Colonic mucosa (tissue), 4 donors: ENCODE measurements at places on chromosomes 13 and 19. TPM values are rescaled to one million over a fixed set of nuclear protein-coding genes. Genes with fewer than 3 reads are reported as not detected.
A peak's percentile ranks its signal among the peaks of the same experiment; 100 is the strongest.

GRCh38 chr19:15161028-15161984 lies 39.5 kb downstream of the NOTCH3 start:
- H3K27me3 ChIP-seq: no peaks in the 10 kb centered on the region
- no peaks in the 10 kb centered on the region for H3K4me1 ChIP-seq
- H3K4me3 ChIP-seq: no peak overlapping the region

CCNA1 gene
- not detected for total RNA-seq

GRCh38 chr19:55384131-55384919 lies at the start of gene TMEM238:
Gene TMEM238, minus strand, starts transcription at chr19:55384292. Its CDS starts 33 bp downstream, at chr19:55384259.
- H3K27ac ChIP-seq: peak within 1 kb of the TSS; percentile 94
- H3K27me3 ChIP-seq: no peaks in the 10 kb centered on the region
- peak within 1 kb of the TSS; percentile 73 for H3K4me3 ChIP-seq
- peak; percentile 83 for DNase-seq
- H3K4me1 ChIP-seq: peaks cover 23% of the 10 kb centered on the region

DNA sequence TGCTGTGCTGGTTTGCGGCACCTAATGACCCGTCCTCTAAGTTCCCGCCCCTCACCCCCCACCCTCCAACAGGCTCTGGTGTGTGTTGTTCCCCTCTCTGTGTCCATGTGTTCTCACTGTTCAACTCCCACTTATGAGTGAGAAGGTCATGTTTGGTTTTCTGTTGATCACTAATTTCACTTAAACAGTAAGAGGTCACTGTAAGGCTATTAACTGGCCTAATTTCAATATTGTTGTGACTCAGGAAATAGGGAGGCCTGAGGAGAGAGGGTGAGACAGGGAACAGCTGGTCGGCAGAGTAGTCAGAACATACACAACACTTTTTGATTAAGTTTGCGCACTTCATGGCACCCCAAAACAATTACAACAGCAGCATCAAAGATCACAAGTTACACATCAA lies 15.6 kb downstream of the TUBGCP3 start:
- H3K27me3 ChIP-seq: no peaks in the 10 kb centered on the region
- no peaks in the 10 kb centered on the region for H3K36me3 ChIP-seq
- H3K4me3 ChIP-seq: no peak overlapping the region
- no peak overlapping the region for H3K27ac ChIP-seq
- H3K4me1 ChIP-seq: no peaks in the 10 kb centered on the region

NTF4 gene
- total RNA-seq: not detected

DNA sequence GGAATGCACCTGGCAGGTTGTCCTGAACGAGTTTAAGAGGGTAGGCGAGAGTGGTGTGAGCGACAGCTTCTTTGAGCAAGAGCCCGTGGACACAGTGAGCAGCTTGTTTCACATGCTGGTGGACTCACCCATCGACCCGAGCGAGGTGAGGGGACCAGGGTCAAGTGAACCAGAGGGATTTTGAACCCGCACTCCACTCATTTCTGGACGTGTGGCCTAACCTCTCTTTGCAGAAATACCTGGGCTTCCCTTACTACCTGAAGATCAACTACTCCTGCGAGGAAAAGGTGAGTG lies 1.7 kb downstream of the CATSPERG start:
- peak overlapping the region; percentile 64 for H3K4me3 ChIP-seq
- H3K36me3 ChIP-seq: no peaks in the 10 kb centered on the region
- H3K27ac ChIP-seq: peak overlapping the region; percentile 89
- no peak for DNase-seq
- H3K4me1 ChIP-seq: no peaks in the 10 kb centered on the region

- peak within 1 kb of the TSS; percentile 100 for H3K27ac ChIP-seq
- DNase-seq: peak; percentile 59
- no peaks in the 10 kb centered on the region for H3K27me3 ChIP-seq
- peak within 1 kb of the TSS; percentile 64 for H3K4me3 ChIP-seq
- H3K4me1 ChIP-seq: peaks cover 38% of the 10 kb centered on the region
These were observed at the start of gene UBE2M for GRCh38 chr19:58558066-58558622. Gene UBE2M, minus strand, starts transcription at chr19:58558611. Its CDS starts 230 bp downstream, at chr19:58558381.

DNA sequence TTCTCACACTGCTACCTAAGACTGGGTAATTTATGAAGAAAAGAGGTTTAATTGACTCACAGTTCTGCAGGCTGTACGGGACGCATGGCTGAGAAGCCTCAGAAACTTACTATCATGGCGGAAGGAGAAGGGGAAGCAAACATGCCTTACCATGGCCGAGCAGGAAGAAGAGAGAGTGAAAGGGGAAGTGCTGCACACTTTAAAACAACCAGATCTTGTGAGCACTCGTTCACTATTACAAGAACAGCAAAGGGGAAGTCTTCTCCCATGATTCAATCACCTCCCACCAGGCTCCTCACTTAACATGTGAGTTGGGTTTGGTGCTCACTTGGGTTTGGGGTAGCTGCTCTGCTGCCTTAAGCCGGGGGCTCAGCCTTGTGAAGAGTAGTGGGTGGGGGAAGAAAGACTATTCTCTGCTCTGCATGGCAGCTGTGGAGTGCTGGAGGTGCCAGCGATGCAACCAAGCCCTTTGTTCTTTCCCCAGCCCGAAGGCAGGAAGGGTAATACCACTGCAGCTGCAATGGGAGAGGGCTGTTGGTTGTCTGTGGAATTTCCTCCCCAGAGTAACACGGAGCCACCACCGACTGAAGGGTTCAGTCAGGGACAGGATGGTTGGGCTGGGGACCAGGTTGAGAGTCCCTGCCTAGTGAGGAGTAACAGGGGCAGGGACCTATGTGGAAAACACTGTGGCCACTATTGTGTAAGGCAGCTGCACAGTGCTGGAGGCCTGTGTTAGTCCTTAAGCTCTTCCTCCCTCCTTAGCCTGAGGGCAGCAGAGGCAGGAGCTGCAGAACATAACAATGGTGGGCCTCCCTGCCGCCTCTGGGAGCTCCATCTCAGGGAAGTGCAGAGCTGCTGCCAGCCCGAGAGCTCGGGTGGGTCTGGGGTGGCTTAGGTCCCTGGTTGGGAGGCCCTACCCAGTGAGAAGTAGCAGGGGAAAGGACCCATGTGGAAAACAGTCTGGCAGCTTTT lies 1262.5 kb downstream of the EFNB2 start:
- no peaks in the 10 kb centered on the region for H3K4me1 ChIP-seq
- DNase-seq: no peak
- H3K27me3 ChIP-seq: no peaks in the 10 kb centered on the region
- H3K4me3 ChIP-seq: no peak overlapping the region

DENND1C gene
- 2.5 TPM for total RNA-seq

DNA sequence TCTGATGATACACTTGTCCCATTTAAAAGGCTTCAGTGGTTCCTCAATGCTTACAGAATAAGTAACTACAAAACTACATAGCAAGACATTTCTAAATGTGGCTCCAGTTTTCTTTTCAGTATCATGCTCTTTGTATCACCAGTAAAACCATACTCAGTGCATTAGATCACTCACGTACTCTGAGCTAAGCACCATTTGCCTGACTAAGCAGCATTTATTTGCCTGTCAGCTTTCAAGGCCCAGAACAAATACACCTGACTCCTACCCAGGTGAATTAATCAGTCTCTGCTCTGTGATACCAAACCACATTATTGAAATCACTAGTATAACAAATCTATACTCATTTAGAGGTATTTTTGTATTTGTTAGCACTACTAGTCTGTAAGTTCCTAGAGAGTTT lies 47.4 kb upstream of the PCDH20 start:
- H3K4me3 ChIP-seq: no peak overlapping the region
- H3K4me1 ChIP-seq: no peaks in the 10 kb centered on the region
- H3K36me3 ChIP-seq: no peaks in the 10 kb centered on the region

DNA sequence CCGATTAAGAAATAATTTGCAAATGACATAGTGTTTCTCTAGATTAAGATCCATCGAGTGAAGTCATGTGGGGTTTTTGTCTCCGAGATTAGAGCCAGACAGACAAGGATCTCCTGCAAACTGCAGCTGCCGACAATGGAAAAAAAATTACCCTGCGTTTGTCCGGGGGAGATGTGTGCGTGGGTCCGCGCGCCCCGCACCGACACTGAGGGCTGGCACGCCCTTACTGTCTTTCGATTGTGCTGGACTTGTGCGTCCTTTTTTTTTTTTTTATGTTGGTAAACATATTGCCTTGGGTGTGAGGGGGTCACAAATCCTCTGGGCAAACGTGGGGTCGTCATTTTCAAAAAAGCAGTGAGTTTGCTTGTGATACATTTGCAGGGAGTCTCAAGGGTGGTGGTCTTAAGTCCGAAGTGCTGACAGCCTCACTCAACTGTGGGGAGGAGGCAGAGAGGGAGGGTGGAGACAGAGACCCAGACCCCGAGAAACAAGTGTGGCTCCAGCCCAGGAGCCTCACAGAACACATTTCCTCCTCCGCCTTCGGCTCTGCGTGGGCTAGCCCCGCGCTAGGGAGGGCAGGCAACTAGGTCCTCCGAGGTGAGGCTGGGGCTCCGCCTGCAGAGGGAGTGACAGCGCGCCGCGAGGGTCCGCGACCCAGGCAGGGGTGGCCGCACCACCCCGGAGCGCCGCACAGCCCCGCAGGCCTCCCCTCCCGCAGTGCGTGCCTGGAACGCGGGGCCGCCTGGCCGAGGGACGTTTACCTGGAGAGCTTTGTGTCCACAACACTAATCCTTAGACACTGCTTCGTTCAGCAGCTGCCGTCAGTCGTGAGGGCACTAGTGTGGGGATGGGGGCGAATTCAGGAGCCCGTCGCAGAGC lies 11.7 kb upstream of the SOX1 start:
- DNase-seq: no peak
- H3K4me1 ChIP-seq: no peaks in the 10 kb centered on the region
- no peak overlapping the region for H3K27ac ChIP-seq
- H3K36me3 ChIP-seq: no peaks in the 10 kb centered on the region
